ENCODE measurements at places on chromosomes 12 and 14.

DNA sequence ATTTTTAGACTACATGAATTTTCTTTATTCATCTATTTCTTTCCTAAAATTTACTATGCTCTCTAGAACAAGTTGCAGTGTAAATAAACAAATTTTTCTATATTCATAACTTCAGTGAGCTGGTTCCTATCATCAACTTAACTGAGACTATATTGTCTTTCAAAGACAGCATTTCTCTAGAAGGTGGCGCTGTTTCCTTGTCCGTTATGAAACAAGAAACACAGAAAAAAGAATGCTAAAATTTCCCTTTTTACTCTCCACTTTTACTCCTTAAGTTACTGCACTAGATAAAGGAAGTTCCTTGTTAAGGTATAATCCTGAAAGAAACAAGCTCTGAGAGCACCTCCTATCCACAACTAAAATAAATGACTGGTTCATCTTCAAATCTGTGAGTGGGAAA lies 8.2 kb upstream of the CLEC2A start:
- peak; percentile 67 for DNase-seq

DNA sequence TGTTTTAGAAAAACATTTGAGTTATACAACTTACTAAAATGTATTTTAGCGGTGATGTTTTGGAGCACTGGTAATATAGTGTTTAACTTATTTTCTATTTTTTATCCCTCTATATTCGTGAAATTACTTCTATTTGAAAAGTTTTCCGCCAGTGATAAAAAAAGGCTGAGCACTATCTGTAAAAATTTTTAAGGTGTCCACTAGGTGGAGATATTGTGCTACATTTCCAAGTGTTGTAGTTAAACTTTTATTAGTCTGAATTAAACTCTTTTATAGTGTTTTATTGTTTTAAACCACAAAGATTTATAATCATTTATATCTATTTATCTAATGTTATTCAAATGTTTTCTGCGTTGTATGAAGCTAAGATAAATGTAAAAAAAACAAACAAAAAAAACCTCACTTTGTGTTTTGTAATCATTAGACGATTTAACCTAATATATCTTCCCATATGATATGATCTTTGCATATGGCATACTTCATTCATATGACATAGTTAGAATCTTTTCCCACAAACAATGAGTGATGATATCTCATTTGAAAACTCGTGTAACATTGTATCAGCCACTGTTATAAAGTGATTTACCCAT lies 11.8 kb downstream of the ALG10B start:
- peak; percentile 40 for DNase-seq

GRCh38 chr14:57209561-57209960 lies 59.1 kb downstream of the EXOC5 start:
- DNase-seq: no peak

- DNase-seq: no peak
Measured at GRCh38 chr14:34620839-34621238, 9.1 kb downstream of the SNX6 start.

- no peak for DNase-seq
Measured at GRCh38 chr14:70498191-70498590, 36.6 kb downstream of the ADAM20 start.

DNA sequence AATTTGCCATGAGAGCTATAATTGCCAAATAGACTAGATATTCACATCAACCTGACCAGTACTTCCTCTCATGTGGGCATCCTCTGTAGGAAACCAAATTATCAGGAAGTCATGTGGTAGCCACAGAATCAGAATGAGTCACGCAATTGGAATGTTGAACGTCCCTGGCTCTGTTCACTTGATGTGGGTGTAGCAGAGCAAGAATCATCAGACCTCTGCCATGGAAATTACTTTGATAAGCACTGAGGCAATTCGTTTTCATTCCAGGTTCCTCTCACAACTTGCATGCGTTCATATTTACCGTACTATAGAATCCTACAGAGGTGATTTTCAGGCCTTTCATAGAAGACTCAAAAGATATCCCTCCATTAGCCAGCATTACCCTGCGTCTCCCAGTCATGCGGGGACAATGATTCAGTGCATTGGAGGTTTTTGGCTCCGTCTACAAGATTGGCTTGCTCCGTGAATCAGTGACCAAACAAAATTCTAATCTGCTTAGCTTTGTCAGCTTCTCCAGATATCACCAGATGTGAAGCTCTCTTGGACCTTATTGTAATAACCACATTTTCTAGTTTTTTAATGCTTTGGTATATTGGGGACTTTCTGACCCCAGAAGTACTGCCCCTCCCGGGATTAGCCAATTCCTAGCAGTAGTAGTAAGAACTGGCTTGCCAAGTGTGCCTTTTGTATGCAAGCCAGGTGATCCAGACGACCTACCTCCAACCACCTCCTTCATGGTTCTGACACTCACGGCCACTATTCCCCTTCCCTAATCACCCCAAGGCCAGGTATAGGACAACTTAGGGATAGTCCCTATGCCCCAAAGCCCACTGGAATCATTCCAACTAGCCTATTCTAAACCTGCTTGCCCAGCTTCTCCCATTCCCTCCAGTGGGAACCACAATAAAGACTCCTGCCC lies 133.4 kb downstream of the KICS2 start:
- DNase-seq: peak; percentile 93

- no peak for DNase-seq
Measured at GRCh38 chr12:111074965-111075364, 154.6 kb upstream of the MYL2 start.

- DNase-seq: no peak
Measured at GRCh38 chr14:94946244-94946643, 176.3 kb upstream of the GSC start.

GRCh38 chr12:118259079-118259478 lies 113.6 kb downstream of the TAOK3 start:
- DNase-seq: no peak

GRCh38 chr14:99628887-99629618 lies 15.9 kb upstream of the HHIPL1 start:
- peak; percentile 25 for DNase-seq

- no peak for DNase-seq
Measured at GRCh38 chr14:50249136-50249775, 17.9 kb upstream of the SOS2 start.

- DNase-seq: no peak
Measured at GRCh38 chr12:15602051-15602672, 187.0 kb downstream of the EPS8 start.

GRCh38 chr14:68807148-68807600 lies 14.3 kb upstream of the ZFP36L1 start:
- peak; percentile 58 for DNase-seq

- DNase-seq: no peak
Measured at GRCh38 chr12:2526371-2526770, 268.4 kb upstream of the FKBP4 start.

- no peak for DNase-seq
Measured at GRCh38 chr14:71060825-71061455, 153.7 kb downstream of the PCNX1 start.

- DNase-seq: no peak
Measured at GRCh38 chr14:35482994-35483515, 50.9 kb upstream of the INSM2 start.

DNA sequence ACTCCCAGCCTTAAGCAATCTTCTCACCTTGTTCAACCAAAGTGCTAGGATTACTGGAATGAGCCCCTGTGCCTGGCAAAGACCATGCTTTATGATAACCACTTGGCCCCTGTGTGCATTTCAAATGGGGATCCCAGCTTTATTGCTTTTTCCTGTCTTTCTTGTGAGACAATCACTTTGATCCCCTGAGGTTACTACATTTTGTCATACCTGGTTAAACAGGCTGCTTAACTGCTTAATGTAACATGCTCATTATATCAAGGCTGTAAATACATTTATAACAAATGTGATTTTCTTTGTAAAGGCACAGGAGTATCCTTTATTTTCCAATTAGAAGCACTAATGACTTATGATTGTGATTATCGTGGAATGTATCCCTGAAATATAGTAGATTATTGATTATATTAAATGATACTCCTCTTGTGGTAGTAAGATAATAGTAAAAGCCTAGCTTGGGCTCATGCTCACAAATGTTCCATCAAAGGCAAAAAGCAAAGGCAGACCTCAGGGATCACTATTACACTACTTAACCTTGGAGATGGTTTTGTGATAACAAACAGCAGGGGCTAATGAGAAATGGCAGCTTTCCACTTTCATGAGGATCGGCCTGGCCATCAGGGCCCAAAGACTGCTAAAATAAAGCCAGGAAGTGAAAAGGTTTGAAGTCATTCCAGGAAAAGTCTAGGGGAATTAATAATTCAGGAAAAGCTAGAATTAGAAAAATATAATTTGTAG lies 290.8 kb upstream of the MDGA2 start:
- DNase-seq: no peak

DNA sequence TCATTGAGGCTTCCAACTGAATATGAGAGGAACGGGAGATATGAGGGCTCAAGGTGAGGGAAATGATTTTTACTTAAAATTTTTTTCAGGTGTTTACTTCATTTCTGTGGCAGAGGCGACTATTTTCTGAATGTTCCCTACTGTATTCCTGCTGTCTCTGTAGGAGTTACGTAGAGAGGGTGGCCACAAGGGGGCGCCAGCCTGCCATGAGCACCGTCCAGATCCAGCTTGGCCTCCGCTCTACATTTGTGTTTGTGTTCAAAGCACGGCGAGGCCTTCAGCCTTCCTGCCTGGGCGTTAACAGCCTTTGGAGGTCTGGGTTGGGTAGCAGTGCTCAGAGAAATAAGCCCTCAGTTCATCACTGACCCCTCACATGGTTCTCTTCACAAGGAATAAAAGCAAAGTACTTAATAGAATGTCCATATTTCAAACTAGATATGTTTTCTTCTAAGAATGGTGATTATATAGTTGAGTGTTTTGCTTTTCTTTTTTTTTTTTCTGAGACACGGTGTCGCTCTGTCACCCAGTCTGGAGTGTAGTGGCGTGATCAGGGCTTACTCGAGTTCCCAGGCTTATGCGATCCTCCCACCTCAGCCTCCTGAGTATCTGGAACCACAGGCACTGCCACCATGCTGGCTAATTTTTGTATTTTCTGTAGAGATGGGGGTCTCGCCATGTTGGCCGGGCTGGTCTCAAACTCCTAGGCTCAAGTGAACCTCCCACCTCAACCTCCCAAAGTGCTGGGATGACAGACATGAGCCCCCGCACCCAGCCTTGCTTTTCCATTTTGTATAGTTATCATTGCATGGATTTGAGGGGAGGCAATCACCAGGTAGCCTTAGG lies 22.3 kb downstream of the CKB start:
- DNase-seq: peak; percentile 54

GRCh38 chr12:77060136-77060882 lies 5.1 kb downstream of the E2F7 start:
- peak; percentile 97 for DNase-seq

- no peak for DNase-seq
Measured at GRCh38 chr14:88791252-88791621, 1.5 kb downstream of the EML5 start.

DNA sequence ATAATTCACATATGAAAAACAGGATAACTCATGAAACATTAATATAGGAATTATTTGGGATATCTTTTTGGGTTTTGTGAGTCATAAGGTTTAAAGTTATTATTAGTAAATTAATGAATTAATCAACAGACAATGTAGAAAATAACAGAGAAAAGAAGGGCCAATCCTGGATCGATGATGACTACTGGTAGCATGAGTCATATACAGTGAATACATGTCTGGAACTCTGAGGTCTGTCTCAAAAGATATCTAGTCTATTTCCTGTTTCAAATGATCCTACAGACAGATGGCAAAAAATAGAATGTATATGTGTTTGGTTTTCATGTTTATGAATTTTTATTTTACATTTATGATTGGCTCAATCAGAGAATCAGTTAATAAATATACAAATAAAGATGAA lies 86.4 kb upstream of the RTL1 start:
- DNase-seq: no peak

DNA sequence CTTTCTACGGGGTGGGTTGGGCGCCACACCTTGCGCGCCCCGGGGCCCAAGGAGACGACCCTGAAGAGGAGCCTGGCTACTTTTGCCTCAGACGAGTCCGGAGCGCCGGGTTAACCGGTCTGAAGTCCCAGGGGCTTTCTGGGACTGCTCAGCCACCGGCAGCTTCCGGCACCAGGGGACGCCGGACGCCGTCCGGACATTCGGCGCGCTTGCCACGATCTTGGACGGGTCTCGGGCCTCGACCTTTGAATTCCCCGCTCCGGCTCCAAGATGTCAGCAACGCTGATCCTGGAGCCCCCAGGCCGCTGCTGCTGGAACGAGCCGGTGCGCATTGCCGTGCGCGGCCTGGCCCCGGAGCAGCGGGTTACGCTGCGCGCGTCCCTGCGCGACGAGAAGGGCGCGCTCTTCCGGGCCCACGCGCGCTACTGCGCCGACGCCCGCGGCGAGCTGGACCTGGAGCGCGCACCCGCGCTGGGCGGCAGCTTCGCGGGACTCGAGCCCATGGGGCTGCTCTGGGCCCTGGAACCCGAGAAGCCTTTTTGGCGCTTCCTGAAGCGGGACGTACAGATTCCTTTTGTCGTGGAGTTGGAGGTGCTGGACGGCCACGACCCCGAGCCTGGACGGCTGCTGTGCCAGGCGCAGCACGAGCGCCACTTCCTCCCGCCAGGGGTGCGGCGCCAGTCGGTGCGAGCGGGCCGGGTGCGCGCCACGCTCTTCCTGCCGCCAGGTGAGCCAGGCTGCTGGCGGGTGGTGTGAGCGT lies at the start of gene ACOT4:
Gene ACOT4 (plus strand): TSS at position 184 of the 760 bp plus-strand sequence. CDS start 87 bp downstream, at position 271.
- peak; percentile 24 for DNase-seq

- DNase-seq: no peak
Measured at GRCh38 chr14:93821051-93821450, 32.8 kb upstream of the PRIMA1 start.

- peak; percentile 32 for DNase-seq
Measured at GRCh38 chr14:43161477-43161876, 1345.6 kb downstream of the FSCB start.

- no peak for DNase-seq
Measured at GRCh38 chr12:82708061-82708879, 21.6 kb downstream of the TMTC2 start.

- DNase-seq: no peak
Measured at GRCh38 chr14:93078870-93079269, 36.9 kb downstream of the ITPK1 start.

DNA sequence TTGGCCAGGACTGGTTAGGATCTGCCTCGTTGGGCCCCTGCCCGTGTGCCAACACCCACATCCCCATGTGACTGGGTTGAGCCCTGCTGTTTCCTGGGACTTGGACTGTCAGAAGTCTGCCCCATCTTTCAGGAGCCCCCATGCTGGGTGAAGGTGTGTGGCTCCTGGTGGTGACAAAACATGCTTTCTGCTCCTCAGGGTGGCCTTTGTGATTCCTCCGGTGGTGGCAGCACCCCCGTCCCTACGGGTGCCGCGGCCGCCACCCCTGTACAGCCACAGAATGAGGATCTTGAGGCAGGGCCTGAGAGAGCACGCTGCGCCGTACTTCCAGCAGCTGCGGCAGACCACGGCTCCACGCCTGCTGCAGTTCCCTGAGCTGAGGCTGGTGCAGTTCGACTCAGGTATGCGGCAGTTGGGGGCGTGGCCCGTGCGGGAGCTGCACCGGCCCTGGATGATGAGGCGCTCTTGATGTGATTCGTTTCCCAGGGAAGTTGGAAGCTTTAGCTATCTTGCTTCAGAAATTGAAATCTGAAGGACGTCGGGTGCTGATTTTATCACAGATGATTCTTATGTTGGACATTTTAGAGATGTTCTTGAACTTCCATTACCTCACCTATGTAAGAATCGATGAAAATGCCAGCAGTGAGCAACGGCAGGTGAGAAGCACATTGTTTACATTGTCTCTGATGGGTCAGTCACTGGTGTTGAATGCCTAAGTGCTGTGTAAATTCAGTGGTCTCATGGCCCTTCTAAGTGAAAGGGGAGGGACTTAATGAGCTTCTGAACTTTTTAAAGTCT lies 80.0 kb downstream of the EP400 start:
- no peak for DNase-seq

All from MV-4-11 (cell line).